ENCODE measurements at places on chromosomes 13 and 19.

DNA sequence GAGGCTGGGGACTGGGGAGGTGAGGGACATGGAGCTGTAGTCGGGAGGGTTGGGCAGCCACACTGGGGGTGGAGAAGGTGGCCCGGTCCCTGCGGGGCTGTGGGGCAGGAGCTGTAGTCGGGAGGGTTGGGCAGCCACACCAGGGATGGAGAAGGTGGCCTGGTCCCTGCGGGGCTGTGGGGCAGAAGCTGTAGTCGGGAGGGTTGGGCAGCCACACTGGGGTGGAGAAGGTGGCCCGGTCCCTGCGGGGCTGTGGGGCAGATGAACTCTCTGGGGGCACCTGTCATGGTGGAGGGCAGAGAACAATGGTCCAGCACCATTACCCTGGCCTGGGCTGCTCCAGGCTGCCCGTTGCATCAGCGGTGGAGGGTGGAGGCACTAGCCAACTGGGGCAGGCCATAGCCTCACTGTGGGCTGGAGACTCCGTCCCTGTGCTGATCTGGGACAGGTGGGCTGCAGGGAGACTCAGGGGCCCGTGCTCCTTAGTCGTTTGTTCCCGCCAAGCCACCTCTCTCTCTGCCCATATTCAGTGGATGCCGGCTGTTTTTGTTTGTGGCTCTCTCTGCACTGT, 51.4 kb downstream of the ATP11A start:
- DNase-seq, result no peak

- peak; percentile 92 for DNase-seq
These were observed 1505.1 kb upstream of the SLC10A2 start for GRCh38 chr13:104571161-104571892.

DNA sequence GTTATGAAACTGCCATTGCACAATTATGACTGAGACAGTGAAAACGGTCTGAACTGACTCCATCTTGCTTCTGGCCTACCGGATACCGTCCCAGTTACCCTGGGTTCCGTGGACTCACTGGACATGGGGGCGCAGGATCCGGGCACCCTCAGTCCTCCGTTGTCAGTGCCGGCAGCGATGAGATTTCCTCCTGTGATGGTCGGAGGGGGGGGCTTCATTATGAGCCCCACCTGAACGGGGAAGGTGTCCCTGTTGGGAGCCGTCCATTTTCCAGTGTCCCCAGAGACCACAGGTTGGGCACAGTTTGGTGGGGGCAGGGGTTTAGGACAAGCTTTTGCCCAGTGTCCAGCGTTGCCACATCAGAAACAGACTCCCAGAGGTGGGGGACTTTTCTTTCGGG, 23.4 kb downstream of the TMEM255B start:
- DNase-seq, result no peak

GRCh38 chr13:75418186-75418843, 63.7 kb downstream of the TBC1D4 start:
- DNase-seq, result no peak

DNA sequence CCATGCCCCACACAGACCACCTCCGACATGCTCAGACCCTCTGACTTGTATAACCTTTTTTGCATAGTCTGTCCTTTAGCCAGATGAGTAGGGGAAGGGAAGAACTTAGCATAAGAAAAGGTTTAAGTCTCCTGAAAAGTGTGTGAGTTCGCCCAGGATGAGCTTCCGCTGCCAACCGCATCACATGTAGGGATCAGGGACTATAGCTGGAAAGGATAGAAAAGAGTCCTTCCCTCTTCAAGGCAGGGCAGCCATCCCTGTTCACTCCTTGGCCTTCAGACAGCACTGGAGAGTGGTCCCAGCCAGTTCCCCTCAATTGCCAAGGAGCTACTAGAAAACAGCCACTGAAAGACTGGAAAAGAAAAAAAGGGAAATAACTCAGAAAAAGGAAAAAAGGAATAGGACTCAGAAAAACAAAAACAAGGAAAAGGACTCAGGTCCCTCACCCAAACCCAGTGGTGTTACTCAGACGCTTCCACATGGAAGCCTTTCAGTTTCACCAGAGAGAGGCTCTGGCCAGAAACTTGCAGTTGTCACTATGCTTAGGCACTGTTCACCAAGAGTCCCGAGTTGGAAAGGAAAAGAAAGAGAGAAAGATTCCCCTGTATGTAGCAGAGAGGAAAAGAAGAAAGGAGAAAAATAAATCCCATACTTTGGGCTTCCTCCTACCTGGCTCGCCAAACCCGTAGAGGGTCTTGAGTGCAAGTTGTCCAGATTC, 5.6 kb upstream of the TM9SF2 start:
- no peak for DNase-seq

- DNase-seq, result no peak
These were observed 883 bp downstream of the NPHS1 start for GRCh38 chr19:35851213-35852028.

DNA sequence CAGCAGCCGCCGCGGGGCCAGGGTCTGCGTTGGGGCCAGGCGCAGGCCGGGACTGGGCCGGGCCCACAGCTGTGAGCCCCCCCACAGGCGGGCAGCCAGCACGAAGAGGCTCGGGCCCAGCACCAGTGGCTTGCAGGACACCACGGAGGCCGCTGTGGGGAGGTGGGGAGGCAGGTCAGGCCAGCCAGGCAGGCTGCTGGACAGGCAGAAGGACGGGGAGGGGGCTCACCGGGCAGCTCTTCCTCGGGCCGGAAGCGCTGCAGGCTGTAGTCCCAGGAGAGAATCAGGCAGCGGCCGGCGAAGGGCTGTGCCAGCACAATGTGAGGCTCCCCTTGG, 8.3 kb downstream of the LGI4 start:
- DNase-seq, result no peak

DNA sequence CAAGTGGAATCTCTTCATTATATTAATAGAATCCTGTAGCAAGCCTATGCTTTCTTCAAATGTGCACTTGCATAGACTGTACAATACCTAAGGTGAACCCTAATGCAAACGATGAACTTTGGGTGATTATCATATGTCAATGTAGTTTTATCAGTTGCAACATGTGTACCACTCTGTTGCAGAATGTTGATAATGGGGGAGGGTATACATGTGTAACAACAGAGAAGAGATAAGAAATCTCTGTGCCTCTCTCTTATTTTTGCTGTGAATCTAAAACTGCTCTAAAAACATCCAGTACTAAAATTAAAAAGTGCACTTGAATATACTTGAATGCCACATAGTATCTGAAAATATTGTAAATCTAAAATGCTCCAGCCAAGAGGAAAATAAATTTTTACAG, 820.8 kb upstream of the MIR17HG start:
- no peak for DNase-seq

DNA sequence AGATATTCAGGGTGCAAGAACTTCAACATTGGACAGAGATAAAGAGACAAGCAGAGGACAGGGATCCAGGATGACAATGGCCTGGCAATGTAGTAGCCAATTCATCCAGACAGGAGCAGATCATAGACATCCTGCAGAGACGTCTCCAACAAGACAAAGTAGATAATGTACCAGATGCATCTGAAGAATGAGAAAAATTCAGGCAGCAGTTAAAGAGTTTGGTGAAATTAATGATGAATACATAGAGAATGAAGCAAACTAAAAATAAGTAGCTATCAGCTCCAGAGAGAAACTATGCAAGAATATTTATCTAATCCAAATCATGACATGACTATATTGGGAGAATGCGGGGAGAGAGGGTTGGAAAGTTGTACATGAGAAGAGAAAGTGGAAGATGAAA, 278.4 kb upstream of the DACH1 start:
- peak; percentile 75 for DNase-seq

GRCh38 chr13:42804244-42804874, 23.0 kb downstream of the FAM216B start:
- DNase-seq, result no peak

GRCh38 chr13:112685896-112686295, 3.9 kb upstream of the ATP11A start:
- no peak for DNase-seq

DNA sequence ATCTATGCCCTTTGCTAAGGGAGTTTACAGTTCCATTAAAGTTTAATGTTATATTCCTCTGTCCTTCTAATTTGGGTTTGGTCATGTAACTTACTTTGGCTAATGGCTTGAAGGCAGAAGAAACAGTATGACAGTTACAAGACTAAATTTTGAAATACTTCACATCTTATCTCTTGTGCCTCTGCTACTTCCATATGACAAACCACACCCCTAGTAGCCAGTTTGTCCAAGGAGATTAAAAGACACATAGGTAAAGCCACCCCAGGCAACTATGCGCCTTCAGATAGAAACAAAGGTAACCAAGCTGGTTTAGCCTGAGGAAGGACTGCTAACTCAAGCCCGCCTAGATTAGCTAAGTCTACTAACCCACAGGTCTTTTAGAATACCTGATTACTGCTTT, 273.4 kb upstream of the MIR17HG start:
- DNase-seq, result no peak

DNA sequence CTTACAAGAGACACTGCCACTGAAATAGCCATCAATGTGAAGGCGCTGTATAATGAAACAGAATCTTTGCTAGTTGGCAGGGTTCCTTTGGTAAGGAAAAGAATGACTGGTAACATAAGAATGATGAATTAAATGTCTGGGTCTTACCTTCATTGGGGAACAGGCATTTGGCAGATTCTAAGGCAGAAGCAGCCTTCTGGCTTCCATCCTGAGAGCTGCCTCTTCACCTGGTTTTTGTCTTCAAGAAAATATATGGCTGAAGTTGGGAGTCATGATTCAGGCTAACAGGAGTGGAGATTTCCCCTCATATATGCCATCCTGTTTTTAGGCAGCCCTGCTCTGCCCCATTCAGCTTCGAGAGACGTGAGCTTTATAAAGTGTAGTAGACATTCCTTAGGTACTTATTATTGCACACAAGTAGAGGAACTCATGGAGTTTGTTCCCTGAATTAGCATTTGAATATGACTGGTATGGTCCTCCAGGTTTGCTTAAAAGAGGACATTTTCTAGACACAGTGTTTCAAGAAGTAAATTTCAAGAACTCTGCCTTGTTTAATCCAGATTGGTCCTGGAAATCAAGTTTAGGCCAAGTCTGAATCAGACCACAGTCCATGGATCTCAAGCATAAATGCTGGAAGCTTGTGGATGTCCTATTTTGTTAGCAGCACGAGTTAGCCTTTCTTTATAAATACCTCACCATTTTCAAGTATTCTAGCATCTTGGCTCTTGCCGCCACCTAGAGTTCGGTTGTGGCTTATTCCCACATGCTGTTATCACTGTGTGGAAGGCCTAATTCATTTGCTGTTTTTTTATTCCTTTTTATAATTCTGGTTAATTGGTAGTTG, 56.2 kb upstream of the AKAP11 start:
- peak; percentile 46 for DNase-seq

DNA sequence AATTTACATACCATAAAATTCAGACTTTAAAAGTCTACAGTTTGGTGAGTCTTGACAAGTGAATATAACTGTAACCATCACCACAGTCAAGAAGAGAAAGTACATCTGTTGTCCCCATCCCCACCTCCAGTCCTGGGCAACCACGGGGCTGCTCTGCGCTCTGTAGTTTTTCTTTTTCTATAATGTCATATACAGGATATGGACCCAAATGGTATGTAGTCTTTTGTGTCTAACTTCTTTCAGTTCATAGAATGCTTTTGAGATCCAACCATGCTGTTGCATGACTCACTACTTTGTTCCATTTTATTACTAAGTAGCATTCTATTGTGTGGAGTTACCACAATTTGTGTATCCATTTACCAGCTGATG, 103.9 kb downstream of the DOCK9 start:
- DNase-seq, result no peak

DNA sequence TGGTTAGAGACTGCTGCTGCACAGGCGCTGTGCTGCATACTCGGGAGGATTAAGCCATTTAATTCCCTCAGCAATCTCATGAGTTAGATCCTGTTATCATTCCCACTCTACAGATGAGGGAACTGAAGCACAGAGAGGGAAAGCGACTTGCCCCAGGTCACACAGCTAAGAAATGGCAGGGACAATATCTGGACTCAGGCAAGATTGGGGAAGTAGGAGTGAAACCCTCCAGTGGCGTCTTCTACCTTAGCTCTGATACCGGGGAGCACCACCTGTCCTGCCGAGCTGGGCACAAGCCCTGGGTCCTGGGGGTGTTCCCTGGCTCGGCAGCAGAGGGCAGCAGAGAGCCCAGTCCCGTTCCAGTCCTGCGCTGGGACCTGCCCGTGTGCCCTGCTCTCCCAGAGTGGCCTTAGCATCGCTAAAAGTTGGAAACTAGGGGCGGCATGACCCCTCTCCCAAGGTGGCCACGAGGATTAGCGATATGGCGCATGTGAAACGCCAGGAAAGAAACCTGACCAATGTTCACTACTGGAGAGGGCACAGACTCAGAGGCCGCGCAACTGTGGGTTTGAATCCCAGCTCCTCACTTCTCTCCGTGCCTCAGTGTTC, 20.5 kb downstream of the CYTH2 start:
- peak; percentile 53 for DNase-seq

- peak; percentile 35 for DNase-seq
These were observed 13.7 kb downstream of the KLHL26 start for GRCh38 chr19:18650468-18651041.

GRCh38 chr13:33639158-33639557, 178.8 kb upstream of the RFC3 start:
- DNase-seq, result peak; percentile 13

GRCh38 chr19:53130506-53130905, 2.2 kb downstream of the ZNF415 start:
- no peak for DNase-seq

DNA sequence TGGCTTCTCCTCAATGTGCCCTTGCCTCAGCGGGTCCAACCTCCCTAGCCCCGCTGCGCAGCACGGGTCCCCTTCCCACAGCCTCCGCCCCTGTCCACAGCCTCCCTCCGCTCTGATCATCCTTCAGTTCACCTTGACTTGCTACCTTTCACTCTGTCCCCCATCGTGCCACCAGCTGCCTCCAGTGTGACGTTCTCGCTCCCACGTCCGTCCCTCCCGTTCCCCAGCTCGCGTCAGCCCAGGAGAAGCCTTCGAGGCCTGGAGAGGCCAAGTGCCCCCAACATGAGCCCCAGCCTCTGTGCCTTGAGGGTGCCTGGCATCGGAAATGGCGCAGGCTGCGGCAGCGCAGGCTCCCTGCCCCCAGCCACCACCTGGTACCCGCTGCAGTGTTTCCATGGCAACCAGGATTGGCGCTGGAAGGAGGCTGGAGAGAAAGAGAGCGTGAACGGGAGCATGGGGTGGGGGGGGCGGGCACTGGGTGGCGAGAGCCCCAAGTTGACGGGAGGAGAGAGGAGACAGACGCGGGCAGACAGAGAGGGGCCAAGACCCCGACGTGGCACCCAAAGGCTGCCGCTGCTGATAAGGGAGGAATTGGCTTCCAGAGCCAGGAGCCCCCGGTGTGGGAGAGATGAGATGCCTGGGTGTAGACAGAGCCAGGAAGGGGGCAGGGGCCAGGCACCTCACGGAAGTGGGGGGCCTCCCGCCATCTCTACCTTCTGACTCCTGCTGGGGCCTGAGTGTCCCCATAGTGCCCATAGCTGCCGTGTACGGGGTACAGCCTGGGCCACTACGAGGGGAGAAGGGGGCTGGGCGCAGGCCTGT, 844 bp upstream of the ASPDH start:
- no peak for DNase-seq
